Stimulated activated naive CD8-positive, alpha-beta T cell treated with anti-CD3 and anti-CD28 coated beads, Interleukin-15, amount 100 ng/mL, for 72 hours (primary cell): ENCODE measurements at places on chromosomes 2 and 18.

GRCh38 chr2:101125808-101126207, 25.4 kb downstream of the TBC1D8 start:
- no peak for DNase-seq

GRCh38 chr18:2102022-2102421, 469.3 kb downstream of the METTL4 start:
- no peak for DNase-seq

- no peak for DNase-seq
These were observed 1.7 kb downstream of the WIPF1 start for GRCh38 chr2:174595891-174596397.

DNA sequence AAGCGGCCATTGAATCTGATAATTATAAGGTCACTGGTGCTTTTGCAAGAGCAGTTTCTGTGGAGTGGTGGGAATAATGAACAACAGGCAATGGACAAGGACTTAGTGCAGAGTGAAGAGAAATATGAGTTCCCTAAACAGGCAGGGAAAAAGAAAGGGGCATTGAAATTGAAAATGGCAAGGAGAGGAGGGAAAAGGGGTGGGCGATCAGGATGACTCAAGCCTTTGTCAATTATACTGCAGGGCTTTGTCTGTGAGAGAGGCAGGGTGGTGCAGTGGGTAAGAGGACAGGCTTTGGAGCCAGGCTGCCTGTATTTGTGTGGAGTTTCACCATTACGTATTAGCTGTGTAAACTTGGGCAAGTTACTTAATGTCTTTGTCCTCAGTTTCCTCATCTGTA, 29.5 kb upstream of the PAIP2B start:
- DNase-seq, result no peak

- no peak for DNase-seq
These were observed 14.2 kb upstream of the SPATA3 start for GRCh38 chr2:230981704-230982103.

GRCh38 chr18:11997466-11997865, 16.2 kb downstream of the IMPA2 start:
- DNase-seq, result no peak

DNA sequence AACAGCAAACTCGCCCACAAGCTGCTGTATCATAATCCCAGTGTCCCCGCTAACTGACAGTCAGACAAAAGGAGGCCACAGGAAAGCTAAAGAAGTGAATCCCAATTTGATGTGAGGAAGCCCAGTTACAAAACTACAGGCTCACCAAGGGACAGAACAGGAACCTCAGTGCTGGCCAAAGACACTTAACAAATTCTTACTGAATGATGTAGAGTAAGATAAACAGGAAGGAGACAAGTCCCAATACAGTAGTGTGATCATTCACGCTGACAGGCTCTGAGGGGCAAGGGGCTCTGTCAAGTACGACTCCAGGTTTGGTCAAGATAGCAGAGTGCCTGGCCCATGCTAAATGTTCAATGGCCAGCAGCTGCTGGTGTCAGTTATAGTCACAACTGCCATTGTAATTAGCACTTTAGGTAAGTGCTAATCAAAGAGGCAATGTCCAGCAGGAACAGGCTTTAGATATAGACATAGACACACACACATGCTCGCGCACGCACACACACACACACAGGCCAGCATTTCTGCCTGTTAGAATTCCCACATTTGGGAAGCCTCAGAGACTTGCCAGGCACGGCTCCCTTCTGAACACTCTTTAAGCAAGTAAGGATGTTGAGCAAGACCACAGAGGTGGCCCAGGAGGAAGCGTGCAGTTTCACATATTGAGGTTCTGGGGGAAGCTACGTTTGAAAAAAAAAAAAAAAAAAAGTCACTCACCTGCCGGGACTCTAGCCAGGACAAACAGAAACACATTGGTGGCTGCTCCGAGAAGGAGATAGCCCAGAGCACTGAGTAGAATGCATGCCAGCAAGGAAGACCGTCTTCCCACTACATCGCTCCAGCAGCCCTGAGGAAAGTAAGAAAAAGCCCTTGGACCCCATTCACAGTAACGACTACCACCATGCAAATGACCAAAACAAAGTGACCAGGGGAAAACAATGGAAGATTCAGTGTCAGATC, 35.4 kb upstream of the TMEM182 start:
- no peak for DNase-seq
